AG08395 (cell line): ENCODE measurements at places on chromosomes 5 and 9.
A peak's percentile ranks its signal among the peaks of the same experiment; 100 is the strongest.

- DNase-seq, result no peak
Measured at GRCh38 chr9:114318416-114318815, 4.5 kb upstream of the ORM1 start.

GRCh38 chr5:153569036-153569435 is 78.6 kb downstream of the GRIA1 start:
- peak; percentile 16 for DNase-seq

DNA sequence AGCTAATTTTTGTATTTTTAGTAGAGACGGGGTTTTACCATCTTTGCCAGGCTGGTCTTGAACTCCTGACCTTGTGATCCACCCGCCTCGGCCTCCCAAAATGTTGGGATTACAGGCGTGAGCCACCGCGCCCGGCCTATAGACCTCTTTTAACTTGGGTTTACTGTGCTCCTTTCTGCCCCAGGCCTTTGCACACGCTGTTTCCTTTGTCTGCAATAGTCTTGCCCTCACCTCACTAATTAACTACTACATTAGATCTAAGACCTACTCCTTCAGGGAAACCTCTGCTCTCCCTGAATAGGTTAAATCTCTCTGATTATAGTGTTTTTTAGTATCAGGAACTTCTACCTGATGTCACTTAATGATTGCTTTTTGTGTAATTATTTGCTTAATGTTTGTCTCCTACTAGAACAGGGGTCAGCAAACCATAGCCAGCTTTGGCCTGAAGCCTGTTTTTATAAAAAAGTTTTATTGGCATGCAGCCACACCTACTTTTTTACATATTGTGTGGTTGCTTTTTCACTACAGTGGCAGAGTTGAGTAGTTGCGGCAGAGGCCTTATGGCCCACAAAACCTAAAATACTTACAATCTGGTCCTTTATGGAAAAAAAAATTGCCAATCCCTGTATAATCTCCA is 31.2 kb upstream of the TLE1 start:
- no peak for DNase-seq

DNA sequence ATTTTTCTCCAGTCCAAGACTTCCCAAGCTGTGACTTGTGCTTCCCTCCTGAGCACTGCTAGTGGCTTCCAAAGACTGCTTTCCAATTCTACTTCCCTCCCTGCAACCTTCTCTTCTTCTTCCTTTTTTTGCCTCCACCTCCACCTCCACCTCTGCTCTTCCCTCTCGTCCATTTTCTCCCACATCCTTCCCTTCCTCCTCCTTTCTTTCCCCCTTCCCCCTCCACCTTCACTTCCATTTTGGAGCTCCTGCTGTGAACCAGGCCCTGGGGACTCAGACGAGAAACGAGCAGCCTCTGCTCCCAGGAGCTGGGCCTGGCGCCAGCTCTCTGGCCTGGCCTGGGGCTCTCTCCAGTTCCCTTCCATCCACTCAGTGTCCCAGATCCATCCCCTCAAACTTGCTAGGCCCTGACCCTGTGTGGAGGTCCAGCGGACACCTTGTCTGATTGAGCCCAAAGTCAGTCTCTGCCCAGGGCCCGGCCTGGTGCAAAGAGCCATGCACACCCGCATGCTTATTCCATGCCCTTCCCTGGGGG is 5.6 kb downstream of the GADD45G start:
- DNase-seq, result no peak
